ENCODE measurements at places on chromosomes 3 and 15.

DNA sequence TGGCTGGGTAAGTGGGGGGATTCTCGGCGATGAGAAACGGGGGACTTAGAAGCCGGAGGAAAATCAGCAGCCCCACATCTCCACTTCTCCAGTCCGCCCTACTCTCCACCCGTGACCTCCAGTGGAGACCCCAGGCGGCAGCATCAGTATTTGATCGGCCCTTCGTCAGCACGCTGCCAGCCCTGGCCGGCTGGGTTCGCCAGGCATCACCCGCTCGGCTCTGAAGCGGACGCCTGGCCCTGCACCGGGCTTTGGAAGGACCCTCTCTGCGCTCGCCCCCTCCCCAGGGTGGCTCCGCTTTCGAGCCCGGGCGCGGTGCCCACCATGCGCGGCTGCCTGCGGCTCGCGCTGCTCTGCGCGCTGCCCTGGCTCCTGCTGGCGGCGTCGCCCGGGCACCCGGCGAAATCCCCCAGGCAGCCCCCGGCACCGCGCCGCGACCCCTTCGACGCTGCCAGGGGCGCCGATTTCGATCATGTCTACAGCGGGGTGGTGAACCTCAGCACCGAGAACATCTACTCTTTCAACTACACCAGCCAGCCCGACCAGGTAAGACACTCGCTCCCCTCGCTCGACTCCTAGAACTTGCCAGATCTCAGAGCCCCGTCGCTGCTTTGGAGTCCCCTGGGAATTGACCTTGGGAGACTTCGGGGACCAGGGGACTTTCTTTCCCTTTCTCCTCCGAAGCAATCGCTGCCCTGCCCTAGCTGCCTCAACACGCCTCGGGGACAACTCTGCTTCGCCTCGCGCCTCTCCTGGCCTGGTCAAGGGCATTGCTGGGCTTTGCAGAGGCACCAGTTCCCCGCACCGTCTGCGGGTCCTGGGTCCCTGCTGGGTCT is 561 bp downstream of the SIDT1 start:
- no peak for DNase-seq

DNA sequence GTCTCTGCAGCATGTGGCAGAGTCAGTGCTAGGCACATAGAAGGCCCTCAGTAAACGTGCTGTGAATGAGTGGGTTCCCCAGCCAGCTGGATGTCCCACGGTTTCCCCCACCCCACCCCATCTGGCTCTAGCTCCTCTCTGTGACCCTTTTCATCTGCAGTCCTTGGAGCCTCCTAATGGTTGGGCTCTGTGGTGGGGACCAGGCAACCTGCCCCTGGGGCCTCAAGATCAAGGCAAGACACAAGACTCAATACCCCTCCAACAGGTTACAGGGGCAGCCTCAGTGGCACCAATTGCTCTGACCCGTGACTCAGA is 17.1 kb upstream of the CYP11A1 start:
- no peak for DNase-seq

- no peak for DNase-seq
These were observed 1.6 kb upstream of the RNU6-1 start for GRCh38 chr15:67841513-67841762.

- DNase-seq, result no peak
These were observed 26.4 kb downstream of the LARS2 start for GRCh38 chr3:45414823-45415222.

GRCh38 chr3:130517602-130518001 is 625 bp downstream of the COL6A6 start:
- DNase-seq, result no peak

- DNase-seq, result no peak
These were observed 67.7 kb downstream of the CYP19A1 start for GRCh38 chr15:51270706-51271105.

DNA sequence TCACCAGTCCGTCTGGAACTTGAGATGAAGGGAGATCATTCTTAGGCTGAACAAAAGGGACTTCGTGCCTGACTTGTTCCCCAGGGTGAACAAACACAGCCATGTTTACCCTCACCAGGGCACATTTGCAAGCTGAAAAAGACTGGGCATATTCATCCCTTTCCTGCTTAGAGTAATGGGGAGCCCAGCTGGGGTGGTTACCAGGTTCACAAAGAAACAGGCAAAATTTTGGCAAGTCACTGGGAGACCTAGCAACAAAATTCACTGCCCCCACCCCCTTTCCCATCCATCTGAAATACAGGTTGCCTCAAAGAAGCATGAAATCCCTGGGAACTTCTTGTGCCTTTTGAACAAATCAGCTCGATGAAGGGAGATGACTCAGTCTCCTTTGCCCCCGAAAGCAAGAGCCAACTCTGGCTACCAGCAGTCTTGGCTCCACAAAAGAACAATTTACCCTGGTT is 775.0 kb downstream of the SQOR start:
- DNase-seq, result no peak

GRCh38 chr3:43178891-43179366 is 73.0 kb upstream of the POMGNT2 start:
- DNase-seq, result no peak

DNA sequence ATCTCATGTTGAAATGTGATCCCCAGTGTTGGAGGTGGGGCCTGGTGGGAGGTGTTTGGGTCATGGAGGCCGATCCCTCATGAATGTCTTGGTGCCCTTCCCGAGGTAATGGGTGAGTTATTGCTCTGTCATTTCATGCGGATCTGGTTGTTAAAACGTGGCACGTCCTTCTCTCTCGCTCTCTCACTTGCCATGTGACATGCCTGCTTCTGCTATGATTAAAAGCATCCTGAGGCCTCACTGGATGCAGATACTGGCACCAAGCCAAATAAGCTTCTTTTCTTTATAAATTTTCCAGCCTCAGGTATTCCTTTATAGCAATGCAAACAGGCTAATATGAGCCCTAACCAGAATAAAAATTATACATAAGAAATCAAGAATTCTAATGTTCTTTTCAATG is 31.7 kb upstream of the HACD2 start:
- no peak for DNase-seq
